ENCODE measurements at places on chromosomes 13 and 19.
A peak's percentile ranks its signal among the peaks of the same experiment; 100 is the strongest.

DNA sequence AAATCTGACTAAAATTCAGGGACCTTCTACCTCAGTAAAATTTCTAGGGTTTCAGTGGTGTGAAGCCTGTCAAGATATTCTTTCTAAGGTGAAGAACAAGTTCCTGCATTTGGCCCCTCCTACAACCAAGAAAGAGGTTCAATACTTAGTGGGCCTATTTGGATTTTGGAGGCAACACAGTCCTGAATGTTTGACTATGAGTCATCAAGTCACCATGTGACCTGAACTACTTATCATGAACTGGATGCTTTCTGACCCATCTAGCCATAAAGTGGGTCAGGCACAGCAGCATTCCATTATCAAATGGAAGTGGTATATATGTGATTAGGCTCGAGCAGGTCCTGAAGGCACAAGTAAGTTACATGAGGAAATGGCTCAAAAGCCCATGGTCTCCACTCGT is 163.0 kb upstream of the IRS2 start:
- no peak for DNase-seq

GRCh38 chr19:30228113-30228834 is 143.9 kb upstream of the ZNF536 start:
- DNase-seq: peak; percentile 74

DNA sequence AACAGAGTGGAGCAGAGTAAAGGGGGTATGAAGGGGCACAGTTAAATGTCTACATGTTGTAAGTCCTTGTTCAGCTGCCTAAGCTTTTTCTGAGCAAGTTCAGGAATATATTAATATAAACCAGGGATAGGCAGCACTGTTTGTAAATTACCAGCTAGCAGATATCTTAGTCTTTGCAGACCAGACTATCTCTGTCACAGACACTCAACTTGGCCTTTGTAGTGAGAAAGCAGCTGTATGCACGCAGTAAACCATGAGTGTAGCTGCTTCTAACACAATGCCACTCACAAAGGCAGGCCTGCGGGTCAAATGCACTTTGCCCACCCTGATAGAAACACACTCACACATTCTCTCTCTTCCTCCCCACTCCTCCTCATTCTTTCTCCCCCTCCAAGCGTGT is 1016.9 kb downstream of the UQCRFS1 start:
- no peak for DNase-seq

GRCh38 chr13:61138857-61139256 is 276.8 kb downstream of the PCDH20 start:
- DNase-seq: no peak

GRCh38 chr13:108895220-108895704 is 265.9 kb downstream of the MYO16 start:
- no peak for DNase-seq

GRCh38 chr19:43525836-43526771 is 897 bp downstream of the ETHE1 start:
- no peak for DNase-seq

DNA sequence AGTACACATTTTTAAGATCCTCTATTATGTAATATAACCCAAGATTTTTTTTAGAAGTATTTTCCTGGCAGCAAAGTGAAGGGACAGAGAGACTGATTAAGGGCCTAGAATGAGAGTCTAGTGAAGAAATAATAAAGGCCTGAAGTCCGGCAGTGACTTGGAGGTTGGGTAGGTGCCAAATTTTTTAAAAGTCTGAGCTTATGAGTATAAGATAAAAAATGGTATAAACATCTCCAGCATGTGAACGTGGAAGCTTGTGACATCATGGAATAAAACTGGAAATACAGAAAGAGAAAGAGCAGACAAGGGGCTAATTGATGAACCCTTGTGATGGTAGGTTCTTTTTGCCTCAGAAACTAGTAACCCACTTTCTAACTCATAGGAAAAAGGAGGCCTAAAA is 174.6 kb downstream of the SUCLA2 start:
- DNase-seq: no peak

- DNase-seq: no peak
These were observed 8.1 kb upstream of the CTXN1 start for GRCh38 chr19:7933828-7934725.

GRCh38 chr19:39328046-39328705 is 7.5 kb upstream of the LRFN1 start:
- DNase-seq: peak; percentile 82

DNA sequence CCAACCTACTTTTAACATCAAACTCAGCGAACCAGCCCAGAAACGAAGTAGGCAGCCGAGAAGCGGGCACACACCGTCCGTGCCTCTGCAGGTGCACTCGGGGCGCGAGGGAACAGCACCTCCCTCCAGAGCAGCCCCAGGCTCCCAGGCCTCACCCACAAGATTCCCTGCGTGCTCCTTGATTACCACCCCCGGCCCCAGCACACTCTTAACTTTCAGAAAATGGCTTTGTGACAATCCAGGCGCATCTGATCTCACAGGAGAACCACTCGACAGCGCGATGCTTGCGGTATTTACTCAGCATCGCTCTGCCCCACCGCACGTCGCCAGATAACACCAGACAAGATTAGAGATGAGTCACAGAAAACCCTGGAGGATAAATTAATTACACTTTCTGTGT is 134.9 kb upstream of the SPACA7 start:
- no peak for DNase-seq
